MCF 10A (cell line): ENCODE measurements at places on chromosomes 2 and 18.

- DNase-seq = no peak
These were observed 357.8 kb downstream of the ZNF516 start for GRCh38 chr18:76137216-76137615.

DNA sequence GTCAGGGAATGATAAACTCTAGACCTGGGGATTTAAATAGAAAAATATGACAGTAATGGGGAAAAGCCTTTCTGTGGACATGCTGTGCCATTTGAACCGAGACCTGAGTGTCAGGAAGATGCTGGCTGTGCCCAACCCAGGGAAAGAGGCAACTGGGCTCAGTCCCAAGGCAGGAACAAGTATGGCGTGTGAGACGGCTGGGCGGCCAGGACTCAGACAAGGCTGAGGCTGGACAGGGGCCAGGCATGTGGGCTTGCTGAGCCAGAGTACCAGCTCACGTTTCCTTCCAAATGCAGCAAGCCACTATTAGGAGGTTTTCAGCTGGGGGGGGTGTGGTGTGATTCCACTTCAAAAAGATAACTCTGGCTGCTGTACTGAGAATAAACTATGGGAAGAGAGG is 92.4 kb downstream of the INPP5D start:
- no peak for DNase-seq

DNA sequence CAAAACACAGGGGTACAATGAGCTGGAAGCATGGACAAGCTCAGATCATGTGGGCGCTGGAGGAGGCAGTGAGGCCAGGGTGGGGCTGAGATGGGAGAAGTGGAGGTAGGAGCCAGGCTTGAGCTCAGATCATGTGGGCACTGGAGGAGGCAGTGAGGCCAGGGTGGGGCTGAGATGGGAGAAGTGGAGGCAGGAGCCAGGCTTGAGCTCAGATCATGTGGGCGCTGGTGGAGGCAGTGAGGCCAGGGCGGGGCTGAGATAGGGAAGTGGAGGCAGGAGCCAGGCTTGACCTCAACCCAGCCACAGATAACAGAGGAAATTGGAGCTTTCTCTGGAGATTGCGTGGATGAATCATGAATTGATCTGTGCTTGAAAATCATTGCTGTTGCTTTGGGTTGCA is 48.3 kb upstream of the TMEM18 start:
- DNase-seq = no peak

- no peak for DNase-seq
These were observed 79.0 kb upstream of the ID2 start for GRCh38 chr2:8602809-8603208.

- no peak for DNase-seq
These were observed 8.6 kb upstream of the IL36A start for GRCh38 chr2:112996635-112997034.

- DNase-seq = peak; percentile 58
These were observed 5.7 kb upstream of the WIPF1 start for GRCh38 chr2:174603280-174603679.

DNA sequence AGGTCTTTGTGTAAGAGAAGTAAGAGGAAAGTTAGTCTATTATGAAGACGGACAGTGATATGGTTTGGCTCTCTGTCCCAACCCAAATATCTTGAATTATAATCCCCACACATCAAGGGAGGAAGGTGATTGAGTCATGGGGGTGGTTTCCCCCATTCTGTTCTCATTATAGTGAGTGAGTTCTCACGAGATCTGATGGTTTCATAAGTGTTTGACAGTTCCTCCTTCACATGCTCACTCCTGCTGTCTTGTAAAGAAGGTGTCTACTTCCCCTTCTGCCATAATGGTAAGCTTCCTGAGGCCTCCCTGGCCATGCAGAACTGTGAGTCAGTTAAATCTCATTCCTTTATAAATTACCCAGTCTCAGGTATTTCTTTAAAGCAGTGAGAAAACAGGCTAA is 67.6 kb downstream of the NEURL3 start:
- no peak for DNase-seq

DNA sequence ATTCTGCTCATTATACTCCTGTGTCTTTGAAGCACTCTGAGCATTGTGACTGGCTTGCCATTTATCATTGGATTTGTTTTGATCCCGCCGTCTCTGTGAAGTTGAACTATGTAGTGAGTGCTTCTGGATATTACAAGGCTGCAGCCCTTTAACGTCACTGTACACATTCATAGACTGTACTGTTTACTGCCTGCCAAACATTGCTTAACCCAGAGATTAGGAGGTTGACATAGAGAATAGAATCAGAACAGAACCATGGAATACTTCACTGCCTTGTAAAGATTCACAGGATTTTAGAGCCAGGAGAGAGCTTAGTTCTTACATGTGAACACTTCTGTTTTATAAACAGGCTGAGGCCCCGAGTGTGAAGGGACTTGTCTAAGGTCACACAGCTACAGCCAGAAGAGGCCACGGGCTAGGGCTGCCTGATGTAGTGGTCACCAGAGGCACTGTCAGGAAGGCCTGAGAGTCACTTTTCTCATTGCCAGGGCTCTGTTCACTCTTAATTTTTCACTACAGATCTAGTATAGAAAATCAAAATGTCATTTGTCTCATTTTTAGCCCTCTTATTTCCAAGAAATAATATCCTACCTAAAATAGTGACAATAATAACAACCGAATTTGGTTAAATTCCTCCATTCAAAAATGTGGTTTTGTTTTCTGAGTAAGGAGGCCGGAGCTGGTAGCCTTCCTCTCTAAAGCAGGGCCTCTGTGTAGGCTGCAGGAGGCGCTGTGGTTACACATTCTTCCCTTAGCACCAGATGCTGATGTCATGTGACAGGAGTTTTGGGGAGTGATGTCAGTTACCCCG is 87.9 kb downstream of the UGGT1 start:
- DNase-seq = peak; percentile 68

GRCh38 chr2:83186105-83186760 is 1272.8 kb downstream of the SUCLG1 start:
- DNase-seq = no peak

- DNase-seq = peak; percentile 64
These were observed 24.5 kb downstream of the CRACDL start for GRCh38 chr2:98911376-98912154.

DNA sequence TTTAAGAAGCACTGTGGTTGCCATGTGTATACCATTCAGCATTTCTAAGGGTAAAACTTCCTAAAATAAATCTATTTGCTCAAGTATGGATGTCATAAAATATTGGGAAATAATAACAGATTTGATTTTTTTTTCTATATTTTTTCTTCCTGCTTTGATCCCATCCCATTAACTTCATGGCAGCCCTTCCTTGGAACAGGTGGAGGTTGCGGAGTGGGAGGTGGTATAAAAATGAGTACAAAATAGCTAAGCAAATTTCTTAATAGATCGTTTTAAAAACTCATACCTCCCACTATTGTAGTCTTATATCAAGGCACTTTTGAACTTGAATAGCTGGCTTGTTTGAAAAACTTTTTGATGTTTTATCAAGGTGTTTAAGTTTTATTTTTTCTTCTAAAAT is 152.1 kb upstream of the KYNU start:
- no peak for DNase-seq

- DNase-seq = no peak
These were observed 48.4 kb downstream of the ZEB2 start for GRCh38 chr2:144471305-144472045.

DNA sequence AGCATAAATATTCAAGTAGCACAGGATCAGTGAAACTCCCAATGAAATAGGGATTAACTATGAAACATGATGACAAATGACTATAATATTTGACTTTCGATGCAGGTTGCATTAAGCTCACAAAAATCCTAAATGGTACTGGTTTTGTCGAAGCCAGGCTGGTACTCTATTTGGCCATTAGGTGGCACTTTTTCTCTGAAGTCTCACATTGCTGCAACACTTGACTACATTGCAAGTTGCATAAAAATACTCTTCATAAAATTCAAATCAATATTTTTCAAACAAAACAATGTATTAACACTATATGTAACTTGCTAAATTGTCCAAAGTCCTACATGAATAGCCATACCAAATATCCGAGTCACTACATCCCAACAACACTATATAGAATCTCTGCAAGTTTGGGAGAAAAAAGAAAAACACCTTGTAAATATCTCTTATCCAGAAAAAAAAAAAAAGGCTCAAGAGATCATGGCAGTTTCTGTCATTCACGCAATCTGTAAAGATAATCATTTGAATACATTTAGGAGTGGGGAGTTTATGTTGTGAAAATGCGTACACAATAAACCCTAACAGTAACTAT is 9.5 kb downstream of the RTTN start:
- DNase-seq = peak; percentile 63

DNA sequence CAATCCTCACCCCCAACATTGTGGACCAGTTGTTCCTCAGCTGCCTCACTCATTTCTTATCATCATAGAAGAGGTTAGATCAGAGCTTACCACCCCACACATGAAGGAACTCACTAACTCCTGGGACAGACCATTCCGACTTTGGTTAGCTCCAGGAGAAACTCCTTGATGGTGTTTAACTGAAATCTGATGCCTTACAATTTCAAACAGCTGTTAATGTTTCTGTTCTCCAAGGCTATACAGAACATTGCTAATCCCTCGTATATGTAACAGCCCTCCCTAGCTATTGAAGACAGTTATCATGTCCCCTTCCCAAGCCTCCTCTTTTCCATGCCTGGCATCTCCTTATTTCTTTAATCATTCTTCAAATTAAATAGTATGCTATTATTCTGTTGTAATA is 14.8 kb downstream of the ERBB4 start:
- no peak for DNase-seq

DNA sequence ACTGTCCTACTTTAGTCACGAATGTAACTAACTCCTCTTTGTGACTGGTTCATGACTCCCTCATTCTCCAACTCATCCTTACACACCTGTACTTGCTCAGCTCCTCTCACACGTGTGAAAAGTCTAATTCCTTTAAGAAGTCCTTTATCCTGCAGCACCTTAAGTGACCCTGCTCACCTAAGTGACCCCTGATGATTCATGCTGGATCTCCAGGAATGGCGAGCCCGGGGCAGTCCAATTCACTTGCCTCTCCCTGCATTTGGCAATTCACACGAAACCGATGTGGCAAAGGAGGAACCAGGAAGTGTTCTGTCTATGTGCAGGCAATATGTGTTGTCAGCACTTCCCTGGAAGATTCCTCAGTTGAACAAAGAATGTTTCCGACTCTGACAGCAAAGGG is 189.8 kb upstream of the NABP1 start:
- peak; percentile 89 for DNase-seq

DNA sequence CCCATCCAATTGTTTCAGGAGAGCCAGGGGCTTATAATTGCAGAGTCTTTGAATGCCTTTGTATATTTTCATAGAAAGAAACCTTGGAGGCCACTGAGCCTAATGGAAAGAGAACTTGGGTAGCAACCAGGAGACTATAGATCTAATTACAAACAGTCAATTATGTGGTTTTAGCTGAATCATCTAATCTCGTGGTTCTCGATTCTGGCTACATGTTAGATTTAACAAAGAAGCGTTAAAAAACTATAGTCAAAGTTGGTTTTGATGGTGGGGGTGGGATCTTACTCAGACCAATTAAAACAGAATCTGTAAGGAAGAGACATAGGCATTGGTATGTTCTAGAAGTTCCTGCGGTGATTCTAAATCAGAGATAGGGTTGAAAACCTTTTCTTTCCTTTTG is 344.1 kb downstream of the CNTNAP5 start:
- DNase-seq = no peak

GRCh38 chr2:199869227-199869541 is 18.2 kb upstream of the FTCDNL1 start:
- no peak for DNase-seq

GRCh38 chr2:241977557-241978300 is 108.2 kb downstream of the RTP5 start:
- DNase-seq = no peak

DNA sequence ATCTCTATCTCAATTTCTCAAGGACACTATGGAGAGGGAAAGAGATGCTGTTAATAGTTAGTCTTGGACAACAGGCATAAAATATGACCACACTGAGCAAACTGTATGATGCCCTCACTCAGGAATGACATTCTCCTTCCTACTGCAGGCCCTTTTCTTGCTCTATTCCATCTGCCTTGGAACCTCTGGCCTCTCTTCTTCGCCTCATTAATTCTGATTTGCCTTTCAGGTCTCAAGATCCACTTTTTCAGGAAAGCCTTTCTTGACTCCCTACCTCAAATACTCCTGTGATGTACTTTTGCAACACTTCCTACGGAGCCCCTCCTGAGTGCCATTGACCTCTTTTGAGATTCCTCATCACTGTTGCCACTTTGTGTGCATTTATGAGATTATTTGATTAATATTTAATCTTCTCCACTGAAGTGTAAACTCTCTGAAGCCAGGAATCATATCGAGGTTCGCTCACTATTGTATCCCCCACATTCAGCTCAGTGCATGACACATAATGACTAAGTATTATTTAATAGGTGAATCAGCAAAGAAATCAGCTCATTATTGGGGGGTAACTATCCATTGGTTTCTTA is 21.3 kb upstream of the SPP2 start:
- DNase-seq = no peak

GRCh38 chr2:230919240-230919639 is 5.8 kb downstream of the GPR55 start:
- no peak for DNase-seq

DNA sequence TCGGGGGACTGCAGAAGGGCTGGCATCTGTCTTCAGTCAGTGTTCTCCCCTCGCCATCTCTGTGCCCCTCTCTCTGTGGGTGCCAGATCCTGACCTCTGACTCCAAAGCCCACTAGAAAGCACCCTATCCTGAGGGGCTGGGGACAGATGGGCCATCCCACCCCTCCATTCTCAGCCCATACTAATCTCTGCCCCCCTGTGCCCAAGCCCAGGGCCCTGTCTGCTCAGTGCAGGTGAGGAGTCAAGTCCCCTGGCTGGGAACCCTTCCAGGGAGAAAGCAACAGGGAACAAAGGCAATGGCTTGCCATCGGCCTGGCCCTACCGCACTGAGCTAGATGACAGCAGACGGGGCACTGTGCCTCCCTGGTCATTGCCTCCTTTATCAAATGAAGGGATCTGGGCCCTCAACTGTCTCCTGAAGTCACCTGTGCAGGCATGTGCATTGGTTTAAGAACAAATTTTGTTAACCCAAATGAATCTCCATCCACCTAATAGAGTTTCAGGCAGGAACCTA is 42.7 kb upstream of the ID2 start:
- DNase-seq = no peak

DNA sequence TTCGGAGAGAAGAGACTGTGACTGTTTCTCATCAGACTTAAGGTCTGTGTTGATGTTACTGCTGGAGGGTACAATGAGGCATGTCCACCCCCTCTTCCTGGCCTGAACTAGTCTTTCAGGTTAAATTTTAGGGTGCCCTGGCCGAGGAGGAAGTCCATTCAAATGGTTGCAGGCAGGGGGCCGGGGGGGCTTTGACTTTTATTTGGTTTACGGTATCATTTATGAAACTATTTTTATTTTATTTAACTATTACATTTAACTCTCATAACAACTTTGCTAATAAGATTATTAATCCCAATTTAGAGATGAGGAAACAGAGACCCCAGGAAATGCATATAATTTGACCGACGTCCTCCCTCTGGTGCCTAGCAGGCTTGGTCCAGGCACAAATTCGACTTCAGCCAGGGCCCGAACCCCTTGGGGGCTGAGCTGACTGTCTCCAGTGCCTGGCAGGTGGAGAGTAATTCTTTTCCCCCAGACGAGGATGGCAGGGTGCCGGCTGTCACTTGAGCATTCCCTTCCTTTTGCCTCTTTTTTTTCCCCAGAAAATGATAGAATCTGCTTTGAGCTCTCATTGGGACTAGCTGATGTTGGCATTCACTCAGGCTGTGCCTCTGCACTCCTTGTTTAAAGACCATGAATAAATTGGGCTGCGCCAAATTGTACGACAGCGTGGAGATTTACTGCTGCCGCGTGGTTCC is 255.3 kb upstream of the SALL3 start:
- no peak for DNase-seq
